ENCODE measurements at places on chromosomes 3 and 15.
A peak's percentile ranks its signal among the peaks of the same experiment; 100 is the strongest.

GRCh38 chr15:42549032-42549491 is 424 bp downstream of the HAUS2 start:
- peak; percentile 10 for DNase-seq

DNA sequence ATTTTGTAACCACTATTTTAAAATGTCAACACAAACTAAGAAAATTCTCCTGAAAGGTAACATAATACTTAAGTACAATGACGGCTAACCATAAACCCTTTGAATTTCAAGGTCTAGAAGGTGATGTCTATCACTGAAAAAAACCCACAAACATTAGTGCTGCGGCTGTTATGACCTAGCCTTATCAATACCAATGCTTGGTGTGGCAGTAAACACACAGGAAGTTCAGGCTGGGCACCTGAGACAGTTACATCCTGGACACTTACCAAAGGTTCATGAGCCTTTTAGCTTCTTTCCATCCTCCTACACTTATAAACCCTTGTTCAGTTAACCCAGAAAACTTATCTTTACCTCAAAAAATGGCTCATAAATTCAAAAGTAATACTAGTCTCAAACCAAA is 5.8 kb downstream of the HSPBAP1 start:
- no peak for DNase-seq

- no peak for DNase-seq
These were observed 5.7 kb downstream of the IFRD2 start for GRCh38 chr3:50286322-50287227.

GRCh38 chr15:68464448-68465090 is 32.6 kb upstream of the ITGA11 start:
- DNase-seq, result no peak

DNA sequence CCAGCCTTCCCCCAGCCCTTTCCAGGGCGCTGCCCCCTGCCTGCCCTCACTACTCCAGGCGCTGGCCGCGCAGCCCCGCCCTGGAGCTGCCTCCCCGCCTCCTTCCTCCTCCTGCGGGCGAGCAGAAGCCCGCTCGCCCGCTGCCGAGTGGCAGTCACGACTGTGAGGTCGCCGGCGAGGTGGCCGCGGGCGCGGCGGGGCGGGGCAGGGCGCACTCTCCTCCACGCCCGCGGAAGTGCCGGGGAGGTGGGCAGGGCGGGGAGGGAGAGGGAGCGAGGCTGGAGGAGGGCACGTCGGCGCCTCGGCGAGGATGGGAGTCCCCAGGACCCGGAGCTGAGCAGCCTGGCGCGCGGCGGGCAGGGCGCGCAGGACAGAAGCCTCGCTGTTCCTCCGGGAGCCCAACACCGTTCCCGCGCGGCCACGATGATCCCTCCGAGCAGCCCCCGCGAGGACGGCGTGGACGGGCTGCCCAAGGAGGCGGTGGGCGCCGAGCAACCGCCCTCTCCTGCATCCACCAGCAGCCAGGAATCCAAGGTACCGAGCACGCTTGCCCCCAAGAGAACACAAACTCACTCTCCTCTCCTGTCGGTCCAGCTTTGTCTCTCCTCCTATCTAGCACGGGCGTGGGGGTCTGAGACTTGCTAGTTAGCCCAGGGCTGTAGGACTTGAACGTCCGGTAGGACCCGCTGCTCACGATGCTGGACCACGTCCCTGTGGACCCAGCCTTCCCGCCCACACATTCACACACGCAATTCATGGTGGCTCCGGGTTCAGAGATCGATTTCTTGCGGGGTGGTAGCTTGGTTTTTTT is at the start of gene STAC:
STAC (plus strand) TSS at position 284 of the 811 bp plus-strand sequence; CDS start at position 424, 140 bp downstream.
- DNase-seq, result no peak

DNA sequence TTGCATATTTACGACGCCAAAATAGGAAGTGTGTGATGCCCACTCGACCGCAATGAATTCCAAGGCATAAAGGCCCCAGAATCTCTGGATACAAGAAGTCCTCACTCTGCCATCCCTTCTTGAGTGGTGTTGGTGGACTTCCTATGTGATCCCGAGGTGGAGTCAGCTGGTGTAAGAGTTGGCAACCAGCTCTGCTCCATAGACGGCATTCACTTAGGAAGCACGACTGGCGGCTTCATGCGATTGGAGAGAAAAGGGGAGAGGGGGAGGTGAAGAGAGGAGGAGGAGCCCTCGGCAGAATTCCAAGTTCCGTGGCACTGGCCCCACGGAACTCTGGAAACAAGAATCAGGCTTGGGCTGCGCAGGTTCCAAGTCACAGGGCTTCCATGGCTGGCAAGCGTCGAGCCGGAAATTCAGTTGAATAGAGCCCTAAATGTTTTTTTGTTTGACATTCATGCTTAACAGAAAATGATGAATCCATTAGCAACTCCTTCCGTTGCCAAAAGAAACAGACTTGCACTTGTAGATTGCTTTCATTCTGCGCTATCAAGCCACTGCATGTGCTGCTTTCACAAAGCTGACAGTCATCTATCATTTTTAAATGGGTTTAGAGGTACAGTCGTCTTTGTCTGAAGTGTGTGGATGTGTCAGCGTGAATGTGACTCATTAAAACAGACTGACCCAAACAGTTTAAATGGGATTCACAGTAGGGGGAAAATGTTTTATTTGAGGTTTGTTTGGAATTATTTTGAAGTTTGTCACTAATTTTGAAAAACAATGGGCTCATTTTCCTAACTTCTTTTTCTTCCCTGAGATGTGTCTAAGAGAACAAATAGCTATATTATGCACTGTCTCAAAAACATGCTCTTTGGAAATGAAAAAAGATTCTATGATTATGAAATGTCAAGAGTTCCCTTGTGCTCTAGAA is 428.3 kb upstream of the ATP11B start:
- DNase-seq, result peak; percentile 82

GRCh38 chr3:175662815-175663214 is 803.7 kb downstream of the NAALADL2 start:
- DNase-seq, result no peak

DNA sequence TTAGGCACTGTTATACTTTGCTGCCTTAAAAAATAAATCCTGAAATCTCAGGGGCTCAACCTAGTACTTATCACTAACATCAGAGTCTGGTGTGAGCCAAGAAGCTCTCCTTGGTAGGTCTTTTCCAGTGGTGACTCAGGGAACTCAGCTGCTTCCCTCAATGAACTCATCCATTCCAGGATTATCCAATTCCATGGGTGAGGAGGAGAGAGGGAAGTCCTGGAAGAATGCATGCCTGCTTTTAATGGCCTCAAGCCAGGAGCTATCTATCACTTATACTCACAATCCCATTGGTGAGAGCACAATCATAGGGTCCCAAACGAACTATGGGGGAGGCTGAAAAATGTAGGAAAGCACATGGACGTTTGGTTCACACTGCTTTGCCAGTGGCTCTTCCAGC is 113.6 kb downstream of the POLR2M start:
- no peak for DNase-seq

DNA sequence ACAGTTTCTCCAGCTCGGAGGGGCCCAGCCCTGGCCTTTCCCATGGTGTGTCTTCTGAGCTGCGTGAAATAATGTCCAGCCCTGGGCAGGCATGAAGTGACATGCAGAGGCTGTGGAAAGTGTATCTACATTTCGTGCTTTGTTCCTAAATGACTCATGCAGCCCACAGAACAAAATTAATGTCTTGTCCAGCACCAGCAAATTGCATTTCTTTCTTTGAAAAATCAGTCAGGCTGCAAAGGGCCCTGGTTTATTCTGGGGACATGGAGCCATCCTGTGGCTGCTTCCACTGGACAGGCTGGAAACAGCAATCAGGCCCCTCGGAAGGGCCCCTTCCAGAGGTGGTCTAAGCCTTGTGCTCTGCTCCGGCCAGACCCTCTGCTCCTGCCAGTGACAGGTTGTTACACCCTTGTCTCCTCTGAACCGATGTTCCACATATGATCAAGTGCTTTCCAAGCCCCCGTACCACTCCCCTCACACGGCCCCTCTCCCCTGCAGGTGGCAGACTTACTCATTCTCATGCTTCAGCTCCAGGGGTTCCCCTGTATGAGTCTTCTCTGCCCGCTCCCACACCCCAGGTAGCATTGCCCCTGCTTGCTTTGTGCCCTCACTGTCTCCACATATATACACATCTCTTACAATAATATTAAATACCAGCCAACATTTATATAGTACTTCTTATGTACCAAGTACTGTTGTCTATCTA is 33.7 kb downstream of the CRYGS start:
- no peak for DNase-seq

DNA sequence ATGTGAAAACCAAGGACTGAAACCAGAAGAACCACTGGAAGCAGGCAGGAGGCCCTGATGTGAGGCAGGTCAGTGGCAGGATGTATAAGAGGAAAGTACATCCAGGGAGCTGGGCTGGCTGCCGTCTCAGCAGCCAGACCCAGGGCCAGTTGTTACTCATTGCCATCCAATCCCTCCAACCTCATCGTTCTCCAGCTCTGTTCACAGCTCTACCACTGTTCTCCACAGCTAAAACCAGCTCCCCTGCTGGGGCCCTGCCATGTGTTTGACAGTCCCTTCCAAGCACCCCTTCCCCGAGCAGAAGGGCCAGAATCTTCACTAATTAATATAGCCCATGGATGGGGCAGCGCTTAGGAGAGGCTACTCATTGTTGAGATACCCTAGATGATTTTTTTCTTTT is 206.6 kb downstream of the MECOM start:
- no peak for DNase-seq

- DNase-seq, result no peak
These were observed 198.9 kb downstream of the EFHB start for GRCh38 chr3:19735111-19735510.

DNA sequence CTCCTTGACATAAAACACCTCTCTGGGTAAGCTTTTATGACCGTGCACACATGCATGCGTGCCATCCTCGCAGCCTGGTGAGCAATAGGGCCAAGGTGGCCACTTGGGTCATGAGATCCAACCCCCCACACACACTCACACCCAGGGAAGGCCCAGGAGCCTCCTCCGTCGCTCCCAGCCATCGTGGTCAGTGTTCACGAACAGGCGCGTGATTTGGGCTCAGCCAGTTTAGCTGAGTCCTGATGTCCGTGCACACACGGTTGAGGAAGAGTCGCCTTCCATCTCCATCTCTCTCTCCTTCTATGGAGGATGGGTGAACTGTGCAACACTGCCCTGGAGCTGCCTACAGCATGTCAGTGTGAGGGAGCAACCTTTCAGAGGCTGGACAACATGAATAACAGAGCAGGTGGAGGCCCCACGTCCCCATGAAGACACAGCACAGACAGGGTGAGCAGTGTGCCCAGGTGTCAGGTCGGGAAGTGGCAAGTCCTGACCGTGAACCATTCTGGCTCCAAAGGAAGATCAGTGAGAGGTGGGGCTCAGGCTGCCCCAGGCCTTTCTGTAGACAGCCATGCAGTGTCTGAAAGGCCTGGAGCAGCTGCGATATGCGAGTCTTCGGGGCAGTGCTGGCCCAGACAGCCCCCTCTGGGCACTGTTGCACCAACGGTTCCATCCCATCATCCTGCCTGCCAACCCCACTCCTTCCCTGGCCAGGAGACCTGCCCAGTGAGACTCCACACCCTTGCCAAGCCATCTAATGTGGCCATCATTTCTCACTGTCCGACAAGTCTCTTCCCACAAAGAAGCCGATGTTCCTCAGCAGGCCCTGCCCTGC is 253.4 kb downstream of the OCA2 start:
- no peak for DNase-seq

Data from head of caudate nucleus (tissue), 42 donors.